Pancreas (tissue), 10 donors: ENCODE measurements at places on chromosomes 12 and 14. TPM values are rescaled to one million over a fixed set of nuclear protein-coding genes. Genes with fewer than 3 reads are reported as not detected.

The CYP46A1 gene
- 5.2 TPM for polyA plus RNA-seq

The SCN8A gene
- polyA plus RNA-seq: 2.1 TPM

The ASCL1 gene
- polyA plus RNA-seq: 0.19 TPM

The SPIC gene
- not detected for polyA plus RNA-seq

The SIVA1 gene
- 76.3 TPM for polyA plus RNA-seq

The NR4A1 gene
- 85.4 TPM for polyA plus RNA-seq

The KRT71 gene
- not detected for polyA plus RNA-seq

The CIROP gene
- polyA plus RNA-seq: not detected

The ARL1 gene
- polyA plus RNA-seq: 16.0 TPM

The KRT2 gene
- polyA plus RNA-seq: not detected

The MYO1H gene
- not detected for polyA plus RNA-seq

The SLCO1B1 gene
- polyA plus RNA-seq: not detected

The PGF gene
- 1.8 TPM for polyA plus RNA-seq

The RNASE3 gene
- not detected for polyA plus RNA-seq

The RARG gene
- 11.7 TPM for polyA plus RNA-seq

The CAPZA3 gene
- polyA plus RNA-seq: 1.8 TPM

The TAS2R9 gene
- not detected for polyA plus RNA-seq
